ENCODE measurements at places on chromosomes 16 and 17.
A peak's percentile ranks its signal among the peaks of the same experiment; 100 is the strongest.

DNA sequence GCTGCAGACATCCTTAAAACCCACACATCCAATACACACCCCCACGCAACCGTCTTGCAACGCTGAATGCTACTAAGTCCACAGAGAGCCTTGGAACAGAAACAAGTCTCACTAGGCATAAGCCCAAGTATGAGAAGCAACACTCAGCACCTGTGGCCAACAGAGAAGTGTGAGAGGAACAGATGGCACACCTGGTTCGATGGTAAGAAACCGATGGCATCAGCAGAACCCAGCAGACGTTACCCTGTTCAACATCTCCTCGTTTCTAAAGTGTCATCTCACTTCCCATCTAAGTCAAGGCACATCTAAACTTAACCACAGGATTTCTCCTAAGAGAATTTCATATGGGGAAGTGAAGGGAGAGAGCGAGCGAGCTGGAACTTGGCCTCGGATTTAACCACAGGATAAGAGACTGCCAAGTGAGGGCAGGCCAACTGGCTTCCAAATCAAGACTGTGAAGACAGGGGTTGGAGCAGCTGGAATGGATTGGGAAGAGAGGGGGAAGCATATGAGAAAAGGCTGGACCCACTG lies 41.0 kb downstream of the NXPH3 start:
- DNase-seq: no peak

DNA sequence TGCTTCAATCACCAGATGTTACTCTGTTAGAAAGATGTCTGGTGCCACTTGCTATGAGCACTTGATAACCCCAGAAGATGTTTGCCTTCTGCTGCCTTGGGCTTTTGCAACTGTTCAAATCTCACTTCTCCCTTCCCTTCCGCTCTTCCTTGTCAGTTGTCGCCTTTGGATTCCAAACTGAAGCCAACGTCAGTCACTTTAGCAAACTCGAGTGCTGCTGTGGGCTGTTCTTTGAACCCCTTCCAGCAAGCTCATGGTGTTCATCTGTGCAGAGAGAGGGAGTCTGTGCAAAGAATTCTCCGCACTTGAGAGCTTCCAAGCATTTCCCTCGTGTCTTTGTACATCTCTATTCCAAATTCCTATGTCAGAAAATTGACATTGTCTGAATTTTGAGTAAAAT lies 879.4 kb downstream of the CDH11 start:
- no peak for DNase-seq

- DNase-seq: no peak
These were observed 2.3 kb downstream of the TPSD1 start for GRCh38 chr16:1258225-1258600.

GRCh38 chr16:83956336-83957289 lies 3.6 kb downstream of the OSGIN1 start:
- DNase-seq: peak; percentile 56

DNA sequence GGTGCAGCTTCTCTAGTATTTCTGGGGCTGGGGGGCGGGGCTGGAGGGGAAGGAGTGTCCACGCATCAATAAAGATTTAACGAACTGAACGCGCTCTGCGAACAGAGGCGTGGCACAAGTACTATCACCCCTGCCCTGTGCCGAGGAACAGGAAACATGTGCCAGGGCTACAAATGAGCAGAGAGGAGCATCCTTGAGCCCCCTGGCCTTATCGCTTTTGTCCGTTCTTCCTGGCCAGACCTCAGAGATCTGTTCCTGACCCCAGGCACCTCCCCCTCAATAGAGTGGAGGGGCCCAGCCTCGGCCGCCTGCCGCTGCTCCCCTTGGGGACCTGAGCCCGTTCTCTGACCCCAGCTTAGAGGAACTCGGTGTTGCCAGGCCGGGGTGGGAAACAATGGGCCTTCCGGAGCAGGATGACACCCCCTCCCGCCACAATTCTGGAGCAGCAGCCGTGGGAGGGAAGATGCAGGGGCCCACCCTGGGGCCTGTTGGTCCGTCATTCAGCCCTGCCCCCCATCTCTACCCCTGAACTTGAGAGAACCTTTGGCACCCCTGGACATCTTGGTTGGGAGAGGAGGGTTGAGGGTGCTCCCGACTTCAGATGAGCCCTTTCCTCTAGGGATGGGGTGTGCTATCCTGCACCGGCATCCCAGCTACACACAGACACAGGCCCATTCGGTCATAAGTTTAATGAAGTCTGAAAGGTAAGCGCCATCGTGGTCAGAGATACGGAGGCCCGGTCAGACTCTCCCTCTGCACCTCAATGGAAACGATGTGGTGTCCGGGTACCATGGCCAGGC lies 1.1 kb downstream of the NAA38 start:
- DNase-seq: no peak

- DNase-seq: no peak
These were observed 207.9 kb downstream of the TANC2 start for GRCh38 chr17:63173903-63174302.

DNA sequence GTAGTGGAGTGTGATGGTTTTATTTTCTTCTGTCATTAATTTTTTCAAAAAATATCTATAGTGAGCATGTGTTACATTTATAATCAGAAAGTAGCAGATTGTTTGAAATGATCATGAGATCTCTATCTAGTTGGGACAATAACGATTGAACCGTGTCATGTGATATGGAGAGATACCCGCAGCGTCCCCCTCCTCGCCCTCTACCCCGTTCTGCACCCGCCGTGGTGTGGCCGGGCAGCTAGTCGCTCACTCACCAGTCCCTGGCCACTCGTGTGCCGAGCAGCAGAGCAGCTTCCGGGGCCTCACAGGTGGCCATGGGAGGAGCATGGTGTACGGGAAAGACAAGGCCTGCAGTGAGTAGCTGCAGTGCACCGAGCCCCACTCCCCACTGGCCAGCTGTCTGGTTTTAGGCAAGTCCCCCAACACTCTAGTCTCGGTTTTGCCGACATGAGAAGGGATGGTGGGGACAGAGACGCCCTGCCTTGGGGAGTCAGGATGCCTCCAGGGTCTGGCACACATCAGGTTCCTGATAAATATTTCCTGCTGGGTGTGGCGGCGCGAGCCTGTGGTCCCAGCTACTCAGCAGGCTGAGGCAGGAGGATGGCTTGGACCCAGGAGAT lies 15.3 kb downstream of the MLYCD start:
- no peak for DNase-seq

GRCh38 chr17:27318633-27319032 lies 24.7 kb downstream of the WSB1 start:
- no peak for DNase-seq

DNA sequence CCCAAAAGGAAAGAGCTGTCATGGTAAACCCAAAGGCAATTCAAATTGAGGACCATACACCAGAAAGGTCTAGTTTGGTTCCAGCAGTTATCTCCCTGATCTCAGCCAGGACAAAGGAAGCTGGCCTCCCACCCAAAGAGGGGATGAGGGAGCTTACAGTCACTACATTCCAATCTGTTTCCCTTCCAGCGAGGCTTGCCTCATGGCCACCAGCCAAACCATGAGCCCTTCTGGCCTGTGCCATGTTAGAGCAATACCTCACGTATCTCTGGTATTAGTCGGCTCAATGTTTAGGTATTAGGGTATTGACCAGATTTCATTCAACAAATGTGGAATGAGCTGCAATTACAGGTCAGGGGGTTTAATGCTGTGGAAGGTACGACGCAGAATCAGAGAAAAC lies 8.4 kb downstream of the NDUFAB1 start:
- DNase-seq: no peak

DNA sequence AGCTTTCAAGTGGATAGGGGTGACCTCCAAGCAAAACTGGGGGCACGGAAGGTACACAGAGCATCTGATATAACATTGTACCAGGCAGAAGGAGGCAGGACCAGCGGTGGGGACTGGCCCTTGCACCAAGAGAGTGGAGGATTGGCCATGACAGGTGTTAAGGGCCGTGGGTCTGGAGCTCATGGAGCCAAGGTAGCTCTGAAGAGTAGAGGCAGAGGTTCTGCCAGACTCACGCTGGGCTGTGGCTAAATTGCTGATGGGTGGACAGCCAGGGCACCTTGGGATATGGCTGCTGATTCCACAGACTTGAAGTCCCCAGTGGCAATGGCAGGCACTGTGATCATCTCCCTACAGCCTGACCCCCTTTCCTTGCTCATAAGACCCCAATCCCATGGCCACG lies 65.9 kb upstream of the NKD1 start:
- no peak for DNase-seq

DNA sequence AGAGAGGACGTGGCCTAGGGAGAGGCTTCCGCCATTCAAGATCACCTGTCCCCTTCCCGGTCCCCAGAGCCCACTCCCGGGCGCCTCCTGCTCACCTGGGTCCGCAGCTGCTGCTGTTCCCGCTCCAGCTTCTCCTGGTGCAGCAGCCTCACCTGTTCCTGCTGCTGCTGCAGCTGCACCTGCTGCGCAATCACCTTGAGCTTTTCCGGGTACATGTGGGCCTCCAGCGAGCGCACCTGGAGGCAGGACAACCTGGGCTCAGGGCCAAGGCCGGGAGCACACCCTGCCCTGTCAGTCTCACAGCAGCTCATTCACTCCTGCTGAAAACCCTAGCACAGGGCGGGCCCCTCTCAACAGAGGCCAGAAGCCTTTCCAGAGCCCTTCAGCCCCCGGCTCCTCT lies 12.5 kb downstream of the TFAP4 start:
- DNase-seq: no peak

- no peak for DNase-seq
These were observed 72.8 kb downstream of the CACNG3 start for GRCh38 chr16:24328835-24329452.

DNA sequence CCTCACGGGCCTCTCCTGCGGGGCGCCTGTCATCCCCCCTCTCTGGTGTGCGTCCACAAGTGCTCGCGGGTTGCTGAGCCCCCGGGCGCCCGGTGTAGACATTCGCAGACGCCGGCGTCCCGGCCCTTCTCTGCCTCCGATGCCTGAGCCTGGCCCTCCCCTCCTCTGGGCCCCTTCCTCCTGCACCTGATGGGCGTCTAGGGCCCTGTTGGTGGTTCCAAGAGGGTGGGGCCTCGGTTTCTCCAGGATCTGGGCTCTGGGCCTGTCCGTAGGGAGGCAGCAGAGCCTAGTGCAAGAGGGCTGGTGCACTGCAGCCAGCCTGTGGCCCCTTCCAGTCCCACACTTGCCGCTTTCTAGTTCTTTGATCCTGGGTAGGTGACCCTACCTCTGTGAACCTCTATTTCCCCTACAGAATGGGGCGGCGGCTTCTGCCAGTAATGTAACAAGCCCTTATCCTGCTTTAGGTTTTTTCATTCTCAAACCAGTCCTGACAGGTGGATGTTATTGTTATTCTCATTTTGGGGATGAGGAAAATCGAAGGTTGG lies 623 bp downstream of the E4F1 start:
- no peak for DNase-seq

GRCh38 chr17:20203761-20204263 lies 194.7 kb downstream of the SPECC1 start:
- DNase-seq: no peak

DNA sequence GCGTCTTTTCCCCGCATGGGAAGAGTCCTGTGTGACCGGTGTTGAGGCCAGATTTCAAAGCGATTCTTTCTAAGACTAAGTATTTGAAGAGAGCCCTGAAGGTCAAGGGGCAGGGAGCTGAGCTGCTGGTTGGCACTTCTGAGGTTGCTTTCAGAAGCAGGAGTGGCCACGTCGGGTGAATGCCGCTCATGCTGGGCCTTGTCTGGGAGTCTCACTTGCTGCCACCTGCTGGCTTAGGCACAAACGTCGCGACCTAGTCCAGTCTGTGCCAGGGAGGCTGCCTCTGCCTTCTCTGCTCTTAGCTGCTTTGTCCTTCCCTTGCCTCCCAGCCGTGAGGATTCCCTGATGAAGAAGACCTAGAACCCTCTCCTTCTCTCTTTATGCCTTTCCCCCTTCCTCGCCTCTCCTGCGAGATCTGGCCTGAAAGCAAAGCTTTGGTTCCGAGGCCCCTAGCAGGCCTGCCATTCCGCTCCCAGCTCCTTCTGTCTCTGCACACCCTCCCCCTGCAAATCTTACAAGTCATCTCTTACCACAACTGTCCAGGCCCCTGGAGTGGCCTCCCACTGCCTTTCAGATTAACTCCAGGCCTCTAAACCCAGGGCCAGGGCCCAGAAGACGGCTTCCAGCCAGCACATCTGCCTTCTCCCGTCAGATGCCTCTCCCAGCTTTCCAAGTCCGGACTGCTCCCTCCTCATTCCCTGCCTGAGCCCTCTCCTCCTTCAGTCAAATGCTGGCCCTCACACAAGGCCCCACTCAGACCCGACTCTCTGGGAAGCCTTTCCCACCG lies 11.4 kb downstream of the CTNS start:
- no peak for DNase-seq

DNA sequence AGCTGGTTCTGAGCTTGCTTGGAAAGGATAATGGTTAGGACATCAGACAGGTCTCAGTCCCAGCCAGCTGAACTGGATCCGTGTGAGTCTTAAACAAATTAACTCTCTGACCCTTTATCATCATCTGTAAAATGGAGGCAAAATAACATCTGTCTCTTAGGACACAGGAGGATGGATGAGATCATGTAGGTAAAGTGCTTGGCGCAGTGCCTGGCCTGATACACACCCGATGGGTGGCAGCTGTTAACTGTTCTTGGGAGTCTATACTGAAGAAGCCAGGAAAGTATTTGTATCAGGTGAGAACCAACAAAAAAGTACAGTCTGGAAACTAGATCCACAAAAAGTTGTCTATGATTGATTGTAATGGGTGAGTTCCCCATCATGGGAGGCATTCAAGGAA lies 188.6 kb downstream of the C16orf78 start:
- no peak for DNase-seq

DNA sequence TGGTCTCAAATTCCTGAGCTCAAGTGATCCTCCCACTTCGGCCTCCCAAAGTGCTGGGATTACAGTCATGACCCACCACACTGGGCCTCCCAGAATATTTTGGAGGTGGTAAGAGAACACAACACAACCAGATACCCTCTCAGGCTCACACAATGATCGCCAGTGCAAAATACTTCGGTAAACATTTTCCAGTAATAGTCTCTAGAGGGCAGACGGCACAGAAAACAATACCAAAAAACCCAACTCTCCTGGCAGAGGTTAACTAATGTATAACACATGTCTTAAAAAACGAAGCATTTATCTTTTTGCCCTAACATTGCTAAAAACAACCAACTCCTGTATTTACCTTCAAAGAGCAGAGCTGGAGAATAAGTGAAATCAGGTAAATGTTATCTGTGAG lies 10.5 kb downstream of the NUFIP2 start:
- no peak for DNase-seq

DNA sequence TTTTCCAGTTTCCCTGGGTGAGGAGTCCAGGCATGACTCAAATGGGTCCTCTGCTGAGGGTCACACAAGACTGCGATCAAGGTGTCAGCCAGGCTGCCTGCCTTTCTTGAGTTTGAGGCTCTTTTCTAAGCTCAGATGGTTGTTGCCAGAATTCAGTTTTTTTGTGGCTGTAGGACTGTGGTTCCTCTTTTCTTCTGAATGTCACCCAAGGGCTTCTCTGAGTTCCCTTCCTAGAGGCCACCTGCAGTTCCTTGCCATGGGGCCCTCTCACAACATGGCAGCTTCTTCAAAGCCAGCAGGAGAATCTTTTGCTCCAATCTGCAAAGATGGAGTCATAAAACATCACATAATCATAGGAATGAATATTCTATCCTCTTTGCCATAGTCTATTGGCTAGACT lies 17.5 kb downstream of the LIMD2 start:
- no peak for DNase-seq

- no peak for DNase-seq
These were observed 1.4 kb downstream of the RETREG3 start for GRCh38 chr17:42607769-42608168.

Measured in activated CD4-positive, alpha-beta T cell treated with anti-CD3 and anti-CD28 coated beads for 24 hours (primary cell).